Articular chondrocyte of knee joint (primary cell): ENCODE measurements at places on chromosomes 11 and 22. TPM values are rescaled to one million over a fixed set of nuclear protein-coding genes. Genes with fewer than 3 reads are reported as not detected.

SGSM1 gene
- 0.13 and 0.22 TPM in 2 replicates for total RNA-seq

GSTT2 gene
- total RNA-seq: 0.78 TPM in 1 of 2 replicates, not detected in the other

NUCB2 gene
- total RNA-seq: 221 and 242 TPM in 2 replicates

KRTAP5-8 gene
- total RNA-seq: 0.22 and 0.26 TPM in 2 replicates

DCDC1 gene
- total RNA-seq: 0.65 and 1.6 TPM in 2 replicates

ASRGL1 gene
- total RNA-seq: 0.65 and 1.9 TPM in 2 replicates

CDC42BPG gene
- under 0.01 TPM in 2 replicates for total RNA-seq

DEUP1 gene
- total RNA-seq: 0.13 and 0.65 TPM in 2 replicates

ACRV1 gene
- total RNA-seq: 0.11 TPM in 1 of 2 replicates, not detected in the other

KIAA1671 gene
- 12.8 and 17.4 TPM in 2 replicates for total RNA-seq

HSPB2 gene
- 1.7 and 2.2 TPM in 2 replicates for total RNA-seq

TEX12 gene
- total RNA-seq: 0.54 and 0.65 TPM in 2 replicates

NCF4 gene
- total RNA-seq: not detected in 2 replicates

OR2D3 gene
- total RNA-seq: not detected in 2 replicates

DDI1 gene
- total RNA-seq: not detected in 2 replicates

TBX10 gene
- total RNA-seq: not detected in 2 replicates

IL17REL gene
- total RNA-seq: not detected in 2 replicates

CASP5 gene
- total RNA-seq: 0.22 TPM in 1 of 2 replicates, not detected in the other

OR51B4 gene
- not detected in 2 replicates for total RNA-seq

CARD18 gene
- not detected in 2 replicates for total RNA-seq

C11orf16 gene
- total RNA-seq: not detected in 2 replicates

LRRC10B gene
- total RNA-seq: under 0.01 TPM in 1 of 2 replicates, not detected in the other

TMEM191B gene
- total RNA-seq: not detected in 2 replicates

RASD2 gene
- total RNA-seq: 0.22 and 0.52 TPM in 2 replicates

OR4D6 gene
- total RNA-seq: not detected in 2 replicates

PELI3 gene
- total RNA-seq: 8.8 and 10.1 TPM in 2 replicates

GRIK4 gene
- total RNA-seq: 0.11 and 0.13 TPM in 2 replicates

SEPTIN3 gene
- total RNA-seq: under 0.01 and 0.22 TPM in 2 replicates

INS gene
- not detected in 2 replicates for total RNA-seq

MPPED2 gene
- 3.4 and 5.4 TPM in 2 replicates for total RNA-seq

HDHD5 gene
- 23.0 and 31.6 TPM in 2 replicates for total RNA-seq

RAB3IL1 gene
- total RNA-seq: 8.5 and 11.6 TPM in 2 replicates

EIF4ENIF1 gene
- 12.9 and 14.1 TPM in 2 replicates for total RNA-seq

MTCH2 gene
- 82.2 and 87.4 TPM in 2 replicates for total RNA-seq

TRIM49B gene
- not detected in 2 replicates for total RNA-seq

CECR2 gene
- total RNA-seq: under 0.01 TPM in 1 of 2 replicates, not detected in the other

SLC5A1 gene
- total RNA-seq: not detected in 2 replicates

GLB1L3 gene
- 0.32 and 0.65 TPM in 2 replicates for total RNA-seq

CD6 gene
- total RNA-seq: not detected in 2 replicates

IGF2 gene
- total RNA-seq: 1.0 and 1.2 TPM in 2 replicates

POTEH gene
- total RNA-seq: not detected in 2 replicates

PAMR1 gene
- total RNA-seq: 11.9 and 33.9 TPM in 2 replicates

TMEM191C gene
- total RNA-seq: 0.13 and 0.32 TPM in 2 replicates
